ENCODE measurements at places on chromosomes 1 and 21.
A peak's percentile ranks its signal among the peaks of the same experiment; 100 is the strongest.

DNA sequence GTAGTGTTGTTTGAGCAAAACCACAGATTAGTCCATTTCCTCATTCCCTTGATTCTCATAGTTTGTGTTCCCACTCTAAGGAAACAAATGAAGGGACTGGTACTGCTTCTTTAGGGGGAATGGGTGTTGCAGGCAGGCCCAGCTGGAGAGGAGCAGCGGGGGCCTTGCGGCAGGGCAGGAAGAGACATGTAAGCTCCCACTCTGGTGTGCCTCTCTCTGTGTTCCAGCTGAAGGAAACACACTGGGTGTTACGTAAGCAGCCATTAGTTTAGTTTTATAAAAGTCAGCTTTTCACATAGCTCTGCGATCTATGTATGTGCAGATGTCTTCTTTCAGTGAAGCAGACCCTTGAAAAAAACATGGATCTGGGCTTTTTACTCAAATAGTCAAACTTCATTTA, 99.5 kb downstream of the CACHD1 start:
- DNase-seq: no peak

- no peak for DNase-seq
Measured at GRCh38 chr1:197632005-197632404, 143.3 kb downstream of the DENND1B start.

DNA sequence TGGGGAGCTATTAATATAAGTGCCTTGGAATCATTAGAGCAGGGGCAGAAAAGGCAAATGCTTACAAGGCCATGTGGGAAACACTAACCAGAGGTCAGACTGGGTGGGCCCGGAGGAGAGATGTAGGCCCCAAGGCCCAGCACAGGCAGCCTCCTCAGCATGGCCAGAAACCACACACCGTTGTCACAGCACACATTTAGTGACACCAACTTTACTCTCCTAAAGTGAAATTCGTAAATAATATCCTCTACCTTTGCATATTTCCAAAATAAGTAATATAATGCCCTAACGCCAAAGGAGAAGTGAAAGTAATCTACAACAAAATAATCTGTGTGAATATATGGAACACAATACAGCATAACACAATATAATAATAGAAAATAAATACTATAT, 62.6 kb downstream of the KIF21B start:
- DNase-seq: no peak

DNA sequence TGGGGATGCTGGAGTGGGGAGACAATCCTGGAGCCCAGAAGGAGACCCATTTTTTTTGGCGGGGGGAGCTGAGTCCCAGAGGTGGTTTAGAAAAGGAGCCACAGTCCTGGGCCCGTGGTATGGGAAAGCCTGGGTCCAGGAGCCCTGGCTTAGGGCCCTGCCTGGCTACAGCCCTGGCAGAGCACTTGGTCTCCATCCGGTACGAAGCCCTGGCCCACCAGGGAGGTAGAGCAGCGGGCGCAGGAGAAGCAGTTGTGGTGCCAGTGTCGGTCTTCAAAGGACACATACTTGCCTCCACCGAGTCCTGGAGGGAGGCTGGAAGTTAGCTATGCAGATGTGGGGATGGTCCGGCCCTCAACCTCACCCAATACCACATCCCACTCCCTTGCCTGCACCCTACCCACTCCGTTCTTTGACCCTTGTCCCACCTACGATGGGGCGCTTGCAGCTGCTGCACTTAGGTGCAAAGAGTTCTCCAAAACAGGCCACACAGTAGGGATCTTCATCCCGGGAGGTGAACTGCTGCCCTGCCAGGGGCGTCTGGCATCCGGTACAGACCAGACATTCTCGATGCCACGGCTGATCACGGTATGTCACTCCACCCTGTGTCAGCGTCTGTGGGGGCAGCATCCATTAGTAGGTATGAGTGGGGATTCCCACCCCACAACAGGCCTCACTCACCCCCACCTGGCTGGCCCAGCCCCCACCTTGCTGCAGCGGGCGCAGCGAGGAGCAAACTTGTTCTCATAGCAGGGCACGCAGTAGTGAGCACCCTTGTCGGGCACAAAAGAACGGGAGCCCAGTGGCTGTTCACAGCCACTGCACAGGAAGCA, 7.7 kb upstream of the SF3A3 start:
- DNase-seq: no peak

- DNase-seq: no peak
Measured at GRCh38 chr1:64851664-64852063, 106.8 kb downstream of the RAVER2 start.

DNA sequence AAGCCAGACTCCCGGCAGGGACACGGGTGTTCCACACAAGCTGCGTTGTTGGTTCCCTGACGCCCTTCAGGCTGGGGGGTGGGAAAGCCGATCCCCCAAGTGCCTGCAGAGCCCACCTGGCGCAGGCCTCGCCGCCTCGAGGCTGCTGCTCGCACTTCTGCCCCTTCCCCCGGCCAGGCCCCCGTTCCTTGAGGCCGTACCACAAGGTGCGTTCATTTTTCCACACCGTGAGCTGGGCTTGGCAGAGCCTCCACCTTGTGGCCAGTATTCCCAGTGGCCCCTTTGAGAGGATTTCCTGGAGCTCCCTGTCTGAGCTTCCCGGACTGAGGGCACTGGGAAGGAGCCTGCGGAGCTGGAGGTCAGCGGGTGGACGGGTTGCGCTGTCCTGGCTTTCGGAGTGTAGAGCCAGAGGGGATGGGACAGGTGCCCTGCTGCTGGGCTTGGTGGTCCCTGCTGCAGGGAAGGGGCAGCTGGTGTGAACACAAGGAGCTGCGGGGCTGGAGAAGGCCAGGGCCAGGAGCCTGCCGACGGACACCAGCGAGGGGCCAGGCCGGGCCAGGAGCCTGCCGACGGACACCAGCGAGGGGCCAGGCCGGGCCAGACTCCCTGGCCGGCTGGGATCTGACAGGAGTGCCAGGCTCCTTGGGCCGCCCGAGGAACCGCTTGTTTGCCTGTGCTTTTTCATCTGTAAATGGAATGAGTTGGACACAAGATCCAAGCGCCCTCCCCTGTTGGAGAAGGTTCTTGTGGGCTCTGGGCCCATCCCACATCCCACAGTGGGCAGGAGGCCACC, 18.4 kb downstream of the PDXK start:
- no peak for DNase-seq

DNA sequence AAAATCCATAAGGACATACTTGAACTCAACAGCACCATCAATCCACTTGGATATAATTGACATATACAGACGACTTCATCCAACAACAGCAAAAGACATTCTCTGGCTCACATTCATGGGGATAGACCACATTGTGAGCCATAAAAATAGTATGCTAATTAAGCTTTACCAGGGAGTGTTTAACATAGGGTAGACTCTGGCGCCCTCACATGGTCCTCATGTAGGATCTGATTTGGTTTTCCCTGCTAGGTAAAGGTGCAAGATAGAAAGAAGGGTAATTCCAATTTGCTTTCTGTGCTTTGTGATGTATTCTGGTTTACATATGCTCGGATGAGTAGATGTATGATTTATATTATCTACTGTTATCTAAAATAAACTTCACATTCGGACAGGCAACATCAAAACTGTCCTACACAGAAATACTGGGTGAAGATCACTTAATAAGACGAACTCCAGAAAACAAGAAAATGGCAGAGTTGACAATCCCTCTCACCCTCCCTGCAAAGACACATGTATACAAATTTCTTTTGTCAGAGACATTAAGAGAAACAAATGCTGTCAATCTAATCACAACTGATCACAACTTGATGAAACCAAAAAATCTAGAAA, 27.7 kb downstream of the CR1L start:
- DNase-seq: peak; percentile 43

DNA sequence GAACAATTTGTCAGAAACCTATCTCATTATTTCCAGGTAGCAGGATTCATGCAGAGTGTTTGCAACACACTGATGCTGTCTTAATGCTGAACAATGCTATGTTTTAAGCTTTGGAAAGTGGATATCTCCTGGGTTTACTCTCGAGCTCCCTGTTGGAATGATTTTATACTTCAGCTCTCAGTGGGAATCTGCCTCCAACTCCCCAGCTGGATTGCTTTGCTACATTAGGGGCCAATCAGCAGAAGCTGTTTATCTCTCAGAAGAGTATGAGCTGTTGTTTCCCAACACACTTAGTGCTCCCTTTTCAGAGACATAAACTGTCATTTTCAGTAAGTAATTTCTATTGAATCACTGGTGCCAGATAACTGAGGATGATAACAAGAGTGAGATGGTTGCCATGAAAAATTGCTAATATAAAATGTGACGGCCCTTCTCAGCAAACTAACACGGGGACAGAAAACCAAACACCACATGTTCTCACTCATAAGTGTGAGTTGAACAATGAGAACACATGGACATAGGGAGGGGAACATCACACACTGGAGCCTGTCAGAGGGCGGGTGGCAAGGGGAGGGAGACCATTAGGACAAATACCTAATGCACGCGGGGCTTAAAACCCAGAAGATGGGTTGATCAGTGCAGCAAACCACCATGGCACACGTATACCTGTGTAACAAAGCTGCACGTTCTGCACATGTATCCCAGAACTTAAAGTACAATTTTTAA, 265.9 kb upstream of the RUNX1 start:
- DNase-seq: no peak

DNA sequence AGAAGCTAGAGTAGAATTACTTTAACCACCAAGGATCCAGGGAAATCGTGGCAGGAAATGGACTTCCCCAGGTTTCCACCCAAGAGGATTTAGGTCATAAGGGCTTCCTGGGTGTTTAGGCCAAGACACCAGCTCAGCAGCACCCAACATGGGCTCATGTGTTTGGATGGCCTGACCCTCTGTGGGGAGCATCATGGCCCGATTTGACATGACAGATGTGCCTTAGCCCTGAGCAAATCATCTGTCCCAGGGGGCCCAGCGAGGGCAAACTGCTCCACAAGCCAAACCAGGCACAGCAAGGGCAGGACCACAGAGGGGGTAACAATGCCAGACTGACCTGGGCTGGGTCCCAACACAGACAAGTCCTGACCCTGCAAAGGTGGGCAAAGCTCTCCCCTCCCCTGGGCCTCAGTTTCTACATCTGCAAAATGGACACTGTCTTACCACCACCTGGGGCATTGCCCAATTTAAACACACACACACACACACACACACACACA, 232.8 kb downstream of the MATN1 start:
- DNase-seq: no peak

DNA sequence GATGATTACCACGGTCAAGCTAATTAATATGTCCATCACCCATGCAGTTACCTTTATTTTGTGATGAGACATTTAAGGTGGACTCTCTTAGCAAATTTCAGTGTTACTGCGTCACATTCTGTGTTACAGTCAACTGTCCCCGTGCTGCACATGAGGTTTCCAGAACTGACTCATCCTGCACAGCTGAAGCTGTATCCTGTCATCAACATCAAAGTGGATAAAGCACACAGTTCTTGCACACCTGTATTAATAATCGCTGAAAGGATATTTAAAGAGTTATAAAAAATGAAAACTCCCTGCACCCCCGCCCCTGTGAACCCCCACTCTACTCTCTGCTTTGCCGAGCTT, 3.4 kb upstream of the KRTAP10-5 start:
- DNase-seq: no peak

GRCh38 chr1:183998045-183998444, 39.5 kb downstream of the COLGALT2 start:
- no peak for DNase-seq

DNA sequence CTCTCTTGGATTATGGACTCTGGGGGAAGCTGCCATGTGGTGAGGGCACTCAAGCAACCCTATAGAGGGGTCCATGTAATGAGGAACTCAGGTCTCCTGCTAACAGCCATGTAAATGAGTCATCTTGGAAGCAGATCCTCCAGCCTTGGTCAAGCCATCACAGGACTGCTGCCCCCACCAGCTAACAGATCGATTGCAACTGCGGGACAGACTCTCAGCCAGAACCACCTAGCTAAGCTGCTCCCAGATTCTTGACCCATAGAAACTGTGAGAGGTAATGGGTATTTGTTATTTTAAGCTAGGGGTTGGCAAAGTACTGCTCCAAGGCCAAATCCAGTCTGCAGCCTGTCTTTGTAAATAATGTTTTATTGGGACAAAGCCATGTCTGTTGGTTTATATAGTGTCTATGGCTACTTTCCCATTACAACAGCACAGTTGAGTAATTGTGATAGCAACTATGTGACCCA, 27.6 kb upstream of the MAP3K7CL start:
- DNase-seq: no peak

GRCh38 chr1:105934806-105935205, 1121.7 kb upstream of the PRMT6 start:
- no peak for DNase-seq

- no peak for DNase-seq
Measured at GRCh38 chr1:201732351-201732750, 96.6 kb upstream of the IPO9 start.

- DNase-seq: no peak
Measured at GRCh38 chr1:65277605-65278347, 31.6 kb upstream of the DNAJC6 start.

GRCh38 chr1:116832308-116832931, 77.3 kb upstream of the PTGFRN start:
- DNase-seq: no peak

DNA sequence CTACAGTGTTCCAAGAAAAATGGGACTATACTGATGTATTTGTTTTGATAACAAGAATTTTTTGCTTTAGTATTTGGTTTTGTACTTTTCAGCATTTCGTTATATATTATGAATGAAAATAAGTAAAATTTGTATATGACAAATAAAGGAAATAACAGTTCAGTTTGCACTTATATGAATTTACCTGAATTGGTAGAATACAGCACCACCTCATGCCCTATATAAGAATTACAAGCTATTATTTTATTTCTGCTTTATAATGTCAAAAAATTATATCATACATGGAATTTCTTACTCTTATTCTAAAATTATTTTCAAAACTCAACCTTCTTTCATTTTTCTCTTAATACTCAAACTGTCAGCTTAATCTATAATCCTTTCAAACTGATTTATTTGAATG, 14.6 kb downstream of the EFCAB7 start:
- DNase-seq: no peak

DNA sequence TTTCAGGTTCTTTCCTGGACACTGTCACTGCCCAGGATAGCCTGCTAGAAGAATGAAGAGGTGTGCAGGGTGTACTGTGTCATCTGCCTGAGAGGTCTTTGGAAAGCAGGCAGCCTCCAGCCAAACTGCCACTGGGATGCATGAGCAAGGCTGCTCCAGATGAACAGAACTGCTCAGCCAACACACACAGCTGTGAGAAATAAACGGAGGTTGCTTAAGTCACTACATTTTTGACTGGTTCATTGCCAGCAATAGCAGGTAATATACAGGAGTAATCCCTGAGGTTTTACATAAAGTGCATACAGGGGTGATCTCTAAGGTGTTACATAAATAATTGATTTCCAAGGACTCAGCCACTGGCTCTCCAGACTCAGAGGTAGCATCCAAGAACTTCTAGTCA, 516.9 kb downstream of the BRINP3 start:
- DNase-seq: no peak

- no peak for DNase-seq
Measured at GRCh38 chr1:95041491-95042165, 31.1 kb downstream of the ALG14 start.

DNA sequence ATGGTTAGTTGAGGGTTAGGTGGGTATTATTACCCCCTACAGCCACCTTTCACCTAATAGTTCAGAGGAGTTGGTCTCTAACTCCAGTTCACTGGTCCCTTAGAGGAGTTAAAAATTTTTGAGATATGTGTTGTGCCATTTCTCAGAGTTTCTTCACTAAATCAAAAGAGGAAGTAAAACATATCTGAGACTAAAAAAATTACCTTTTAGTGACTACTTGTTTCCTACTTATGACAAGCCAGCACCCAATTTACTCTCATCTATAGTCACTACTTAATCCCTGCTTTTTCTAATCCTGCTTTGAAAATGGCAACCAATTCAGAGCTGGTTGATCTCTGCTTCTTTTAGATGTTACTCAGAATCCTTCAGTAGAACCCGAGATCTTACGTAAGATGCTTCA, 1316.8 kb upstream of the B3GALT2 start:
- DNase-seq: no peak

- DNase-seq: no peak
Measured at GRCh38 chr1:193558491-193559028, 372.1 kb upstream of the B3GALT2 start.

All from NCI-H2081 treated with DMSO at 0.1 percent for 48 hours (cell line).